Neural crest cell (in vitro differentiated cells): ENCODE measurements at places on chromosomes 13 and 19. TPM values are rescaled to one million over a fixed set of nuclear protein-coding genes. Genes with fewer than 3 reads are reported as not detected.

ACER1 gene
- total RNA-seq, result not detected in 2 replicates

PRODH2 gene
- total RNA-seq, result not detected in 2 replicates

CYP4F11 gene
- not detected in 2 replicates for total RNA-seq

RNF17 gene
- not detected in 2 replicates for total RNA-seq

OR7D2 gene
- 1.6 and 1.9 TPM in 2 replicates for total RNA-seq

KLF1 gene
- 0.18 TPM in 1 of 2 replicates, not detected in the other for total RNA-seq
